ENCODE measurements at places on chromosomes 3 and 15.

DNA sequence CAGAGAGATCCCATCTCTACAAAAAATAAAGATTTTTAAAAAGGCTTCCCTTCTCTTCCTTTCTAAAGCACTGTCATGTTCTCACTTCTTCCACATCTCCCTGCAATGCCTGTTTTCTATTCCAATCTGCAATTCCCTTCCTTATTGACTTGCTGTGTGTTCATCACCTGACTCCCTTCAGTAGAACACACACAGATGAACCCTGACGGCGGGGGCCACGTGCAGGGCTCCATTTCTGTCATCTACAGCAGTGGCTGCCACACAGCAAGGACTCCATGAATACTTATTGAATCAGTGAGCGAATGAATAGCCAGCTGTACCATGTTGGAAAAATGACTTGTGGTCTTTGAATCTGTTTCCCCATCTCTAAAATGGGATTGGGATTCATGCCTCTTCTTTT lies 26.1 kb downstream of the BHLHE40 start:
- no peak for DNase-seq

DNA sequence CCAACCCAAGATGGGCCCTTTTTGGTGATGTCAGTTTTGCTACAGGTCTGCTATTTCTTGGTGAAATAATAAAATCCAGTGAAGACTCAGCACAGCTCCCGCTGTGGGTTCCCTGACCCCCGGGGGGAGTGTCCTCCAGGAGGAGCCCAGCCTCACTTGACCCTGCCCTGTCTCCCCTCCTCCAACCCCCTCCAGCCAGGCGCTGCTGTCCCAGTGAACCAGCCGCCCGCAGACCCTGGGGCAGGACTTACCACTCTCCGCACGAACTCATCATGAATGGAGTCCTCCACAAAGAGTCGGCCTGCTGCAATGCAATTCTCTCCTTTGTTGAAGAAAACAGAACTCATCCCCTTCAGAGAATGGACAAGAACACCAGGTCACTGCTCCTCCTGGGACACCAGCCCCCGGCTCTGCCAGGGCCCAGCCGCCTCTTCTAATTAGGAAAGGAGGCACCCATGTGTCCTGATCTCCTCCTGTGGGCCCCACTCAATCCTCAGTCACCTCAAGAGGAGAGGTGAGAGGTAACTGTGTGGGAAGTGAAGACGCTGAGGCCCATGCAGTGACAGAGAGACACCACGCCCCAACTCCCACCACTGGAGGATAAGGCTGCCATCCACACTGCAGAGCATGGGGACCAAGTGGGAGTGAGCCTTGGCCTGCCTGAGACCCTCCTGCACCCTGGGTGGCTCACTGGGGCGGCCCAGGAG lies 28.8 kb upstream of the SLC41A3 start:
- DNase-seq: no peak

DNA sequence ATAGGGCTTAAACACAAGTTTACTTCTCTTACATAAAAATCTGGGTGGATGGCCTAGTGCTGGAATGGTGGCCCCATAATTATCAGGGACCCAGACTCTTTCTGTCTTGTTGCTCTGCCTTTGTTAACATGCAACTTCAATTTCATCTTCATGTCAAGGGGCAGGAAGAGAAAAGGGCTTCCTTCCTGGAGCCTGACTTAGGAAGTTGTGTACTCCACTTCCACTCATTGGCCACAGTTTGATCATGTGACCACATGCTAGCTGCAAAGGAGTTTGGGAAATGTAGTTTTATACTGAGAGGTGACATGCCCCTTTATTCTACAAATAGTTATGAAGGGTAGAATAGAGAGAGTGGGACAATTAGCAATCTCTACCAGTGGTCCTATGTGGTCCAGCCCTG lies 39.3 kb downstream of the RHCG start:
- peak; percentile 44 for DNase-seq

GRCh38 chr3:56851966-56852884 lies 50.5 kb upstream of the ARHGEF3 start:
- DNase-seq: peak; percentile 64

GRCh38 chr3:163924600-163924999 lies 1153.7 kb downstream of the SI start:
- DNase-seq: no peak

DNA sequence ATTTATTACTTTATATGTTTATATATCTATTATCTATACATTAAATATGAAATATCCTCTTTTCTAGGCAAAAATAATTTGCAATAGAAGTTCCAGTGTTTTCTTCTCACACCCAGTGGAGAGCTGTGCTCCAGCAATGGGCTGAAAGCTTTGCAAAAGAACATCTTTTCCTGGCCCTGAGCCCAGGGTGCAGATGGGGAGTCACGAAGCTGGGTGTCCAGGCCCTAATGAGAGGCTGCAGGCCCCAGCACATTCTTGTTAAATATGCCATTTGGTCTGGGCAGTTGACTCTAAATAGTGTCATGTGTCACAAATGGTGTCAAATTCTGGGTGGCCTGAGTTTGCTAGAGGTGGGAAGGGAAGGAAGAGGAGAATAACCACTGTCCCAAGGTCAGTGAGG lies 5.7 kb downstream of the NTRK3 start:
- no peak for DNase-seq

- DNase-seq: no peak
Measured at GRCh38 chr3:4071481-4072184, 231.5 kb upstream of the SETMAR start.

GRCh38 chr3:172876297-172876696 lies 125.8 kb downstream of the ECT2 start:
- no peak for DNase-seq

DNA sequence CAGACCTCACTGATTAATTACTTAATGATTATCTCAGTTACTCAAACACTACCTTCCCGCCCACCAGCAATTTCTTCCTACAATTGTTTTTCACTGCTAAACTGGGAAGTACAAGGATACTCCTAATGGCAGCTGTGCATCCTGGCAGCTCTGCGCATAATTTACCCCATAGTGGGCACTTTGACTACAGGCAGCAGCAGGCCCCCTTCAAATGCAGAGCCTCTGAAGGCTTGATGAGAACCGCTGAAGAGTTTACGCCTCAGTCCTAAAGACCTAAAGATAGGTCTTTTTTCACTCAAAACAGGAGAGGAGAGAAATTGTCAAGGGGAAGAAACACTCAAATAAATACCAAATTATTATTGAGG lies 10.7 kb downstream of the CCDC32 start:
- no peak for DNase-seq
